ENCODE measurements at places on chromosomes 7 and 10.

DNA sequence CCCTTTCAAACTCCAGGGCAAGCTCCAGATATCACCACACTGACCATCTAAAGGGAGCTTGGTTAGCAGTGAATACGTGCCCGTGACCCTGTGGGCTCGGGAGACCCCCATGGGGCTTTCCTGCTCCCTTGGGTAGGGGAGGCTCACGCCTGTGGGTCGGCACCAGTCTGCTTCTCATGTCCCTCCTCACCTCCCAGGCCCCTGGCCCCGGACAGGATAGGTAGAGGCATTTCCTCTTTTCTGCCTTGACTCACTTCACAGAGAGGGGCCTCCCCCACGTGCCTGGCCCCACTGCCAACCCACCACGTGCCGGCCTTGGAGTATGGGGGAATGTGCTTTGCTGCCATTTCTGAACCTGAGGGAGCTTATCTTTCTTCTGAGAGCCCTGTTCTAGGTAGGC is 131.3 kb upstream of the FAM20C start:
- DNase-seq, result no peak

- DNase-seq, result no peak
Observed at GRCh38 chr7:157475095-157475494, 138.3 kb downstream of the DNAJB6 start.

DNA sequence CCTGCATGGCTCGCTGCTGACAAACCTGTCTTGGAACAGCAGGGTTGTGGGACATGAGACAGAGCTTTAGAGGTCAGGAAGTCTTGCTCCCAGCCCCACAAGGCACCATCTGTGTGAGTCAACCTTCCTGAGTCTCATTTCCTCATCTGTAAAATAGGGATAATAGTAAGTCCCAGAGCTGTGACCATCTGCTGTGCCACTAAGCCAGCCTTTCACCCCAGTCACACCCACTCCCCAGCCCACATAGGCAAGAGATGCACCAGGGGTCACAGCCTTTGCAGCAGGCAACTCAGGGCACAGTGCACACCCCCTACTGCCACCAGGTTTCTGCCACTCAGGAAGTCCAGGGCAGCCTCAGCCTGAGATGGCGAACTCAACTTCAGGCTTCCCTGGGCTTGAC is 29.4 kb upstream of the CDH23 start:
- DNase-seq, result no peak

DNA sequence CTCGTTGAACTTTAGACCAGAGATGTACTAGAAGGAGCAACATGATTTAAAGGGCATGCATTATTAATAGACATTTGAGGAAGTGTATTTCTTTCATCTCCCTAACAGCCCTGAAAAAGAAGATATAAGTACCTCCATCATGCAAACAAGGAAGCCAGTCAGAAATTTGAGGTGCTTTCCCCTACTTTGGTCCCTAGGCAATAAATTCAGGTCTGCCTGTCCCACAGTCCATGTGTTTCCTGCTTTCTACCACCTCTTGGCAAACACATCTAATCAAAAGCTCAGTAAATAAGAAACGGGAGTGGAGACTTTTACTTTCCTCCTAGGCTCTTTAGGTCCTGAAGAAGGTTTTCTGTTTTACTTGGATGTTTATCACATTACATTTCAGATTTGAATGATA is 5.2 kb upstream of the SEMA3C start:
- DNase-seq, result no peak

GRCh38 chr10:25465582-25466372 is 291.0 kb downstream of the GPR158 start:
- no peak for DNase-seq

DNA sequence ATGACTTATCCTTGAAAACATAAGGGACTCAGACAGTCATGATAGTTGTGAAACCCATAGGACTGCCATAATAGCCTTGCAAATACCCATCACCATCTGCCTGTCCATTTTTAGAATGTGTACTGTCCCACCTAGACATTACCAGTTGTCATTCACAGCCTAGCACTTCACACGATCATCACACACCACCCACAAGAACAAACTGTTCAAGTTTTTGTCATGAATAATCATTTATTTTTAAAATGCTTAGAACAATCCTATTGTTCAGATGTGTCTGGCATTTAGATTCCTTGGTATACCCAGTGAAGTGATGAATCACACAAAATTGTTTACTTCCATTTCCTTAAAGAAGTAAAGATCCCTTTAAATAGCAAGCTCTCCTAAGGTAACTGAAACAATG is 46.6 kb downstream of the CCDC3 start:
- DNase-seq, result no peak

DNA sequence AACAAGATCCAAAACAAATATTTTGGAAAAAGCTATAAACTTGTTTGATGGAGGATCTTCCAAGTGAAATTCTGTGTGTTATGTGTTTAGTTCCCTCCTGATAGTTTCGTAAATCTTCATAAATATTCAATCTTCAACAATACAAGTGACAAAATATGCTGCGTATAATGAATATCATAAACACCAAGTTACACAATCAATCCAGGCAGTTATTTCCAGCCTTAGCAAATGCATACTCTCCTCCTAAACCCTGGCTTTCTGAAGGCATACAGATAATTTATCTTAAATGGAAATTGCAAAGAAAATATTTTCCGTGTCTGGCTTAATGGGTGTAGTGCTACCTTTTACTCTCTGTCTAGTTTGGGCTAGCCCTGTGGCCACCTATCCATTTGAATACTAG is 864.9 kb upstream of the ZWINT start:
- no peak for DNase-seq

DNA sequence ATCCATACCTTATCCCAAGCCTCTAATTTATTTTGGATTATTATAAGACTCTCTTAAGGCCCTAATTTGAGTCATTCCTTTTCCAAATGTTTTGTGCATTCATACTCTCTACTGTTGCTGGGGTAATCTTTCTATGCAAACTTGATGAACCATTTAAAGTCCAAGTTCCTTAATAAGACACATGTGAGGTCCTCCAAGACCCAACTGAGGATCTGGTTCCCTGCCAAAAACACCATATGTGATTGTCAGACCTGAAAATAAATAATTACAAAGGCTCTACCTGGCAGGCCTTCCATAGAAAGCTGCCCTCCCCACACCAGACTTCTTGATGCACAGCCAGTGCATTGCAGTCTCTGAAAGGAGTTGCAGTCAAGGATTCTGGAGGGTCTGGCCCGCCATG is 257.9 kb upstream of the AKR1E2 start:
- no peak for DNase-seq

GRCh38 chr10:60564475-60564874 is 174.8 kb upstream of the ANK3 start:
- no peak for DNase-seq

DNA sequence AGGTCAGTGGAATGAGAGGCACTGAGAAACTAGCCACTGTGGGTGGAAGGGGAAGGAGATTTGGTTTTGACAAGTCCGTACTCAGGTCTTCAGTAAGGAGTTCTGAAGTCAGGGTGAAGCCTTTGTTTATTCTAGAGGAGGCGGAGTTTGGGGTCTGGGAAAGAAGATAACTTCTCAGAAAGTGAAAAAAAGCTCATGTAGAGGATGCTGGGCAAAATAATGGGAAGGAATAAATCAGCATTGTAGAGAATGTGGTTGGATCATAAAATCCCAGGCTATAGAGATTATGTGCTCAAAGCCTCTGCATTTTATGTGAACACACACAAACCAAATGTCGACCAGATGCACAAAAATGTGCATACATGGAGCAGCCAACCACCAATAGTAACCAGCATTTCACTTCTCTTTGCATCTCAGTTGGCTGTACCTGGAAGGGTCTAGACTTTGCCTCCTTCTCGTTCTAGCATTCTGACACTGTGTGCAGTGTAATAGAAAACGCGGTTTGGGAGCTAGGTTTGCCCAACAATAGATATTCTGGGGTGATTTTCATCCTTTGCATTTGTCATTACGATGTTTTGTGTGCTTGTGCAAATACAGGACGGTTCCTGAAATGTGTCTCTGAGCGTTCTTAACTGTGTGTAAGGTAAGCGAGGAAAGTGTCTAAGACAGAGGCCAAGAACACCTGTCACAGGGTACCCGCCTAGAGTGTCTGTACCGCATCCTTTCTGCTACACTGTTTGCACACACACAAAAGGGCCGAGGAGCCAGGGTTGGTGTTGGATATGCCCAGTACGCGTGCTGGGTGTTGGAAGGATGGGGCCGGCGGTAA is 603 bp upstream of the HECW1 start:
- no peak for DNase-seq

DNA sequence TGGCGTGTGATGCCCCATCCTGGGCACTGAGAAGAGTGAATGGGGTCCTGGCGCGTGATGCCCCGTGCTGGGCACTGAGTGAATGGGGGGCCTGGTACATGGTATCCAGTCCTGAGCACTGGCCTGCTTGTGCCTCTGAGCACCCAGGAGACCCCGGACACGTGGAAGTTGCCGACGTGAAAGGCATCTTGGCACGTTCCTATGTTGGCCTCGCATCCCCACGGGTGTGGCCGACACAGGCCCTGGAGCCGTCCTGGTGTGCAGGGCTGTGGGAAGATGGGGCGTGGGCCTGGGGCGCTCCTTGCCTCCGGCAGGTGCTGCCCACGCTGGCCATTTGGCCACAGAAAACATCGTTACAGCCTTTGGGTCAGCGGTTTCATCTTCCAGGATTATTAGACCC is 35.5 kb downstream of the CFAP46 start:
- peak; percentile 11 for DNase-seq

- DNase-seq, result peak; percentile 39
Observed at GRCh38 chr7:69374044-69374425, 224.2 kb upstream of the AUTS2 start.

DNA sequence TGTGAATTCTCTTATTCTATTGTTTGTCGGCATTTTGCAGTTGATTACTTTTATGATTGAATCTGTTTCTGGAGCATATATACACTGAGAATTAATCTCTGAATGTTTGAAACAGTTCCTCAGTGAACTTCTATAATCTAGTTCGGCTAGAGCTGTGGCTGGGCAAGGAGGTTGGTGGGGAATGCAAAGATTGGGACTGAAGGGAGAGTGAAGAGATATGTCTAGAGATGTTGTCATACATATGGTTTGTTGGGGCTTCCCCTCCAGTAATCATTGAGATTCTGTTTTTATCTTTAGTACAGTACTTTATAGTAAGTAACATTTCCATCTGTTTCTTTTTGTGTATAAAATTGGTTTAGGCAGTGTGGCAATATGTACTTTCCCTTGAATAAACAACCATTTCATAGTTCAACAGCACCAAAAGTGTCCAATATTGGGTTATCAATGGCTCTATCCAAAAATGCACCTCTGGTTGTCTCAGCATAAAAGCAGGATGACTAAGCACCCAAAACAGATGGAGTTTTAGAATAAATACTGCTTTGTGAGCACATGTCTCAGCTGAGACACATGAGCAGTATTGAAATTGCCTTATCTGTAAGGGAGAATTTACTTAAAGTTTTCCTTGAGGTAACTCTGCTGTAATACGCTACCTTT is 36.7 kb downstream of the WAC start:
- DNase-seq, result no peak

DNA sequence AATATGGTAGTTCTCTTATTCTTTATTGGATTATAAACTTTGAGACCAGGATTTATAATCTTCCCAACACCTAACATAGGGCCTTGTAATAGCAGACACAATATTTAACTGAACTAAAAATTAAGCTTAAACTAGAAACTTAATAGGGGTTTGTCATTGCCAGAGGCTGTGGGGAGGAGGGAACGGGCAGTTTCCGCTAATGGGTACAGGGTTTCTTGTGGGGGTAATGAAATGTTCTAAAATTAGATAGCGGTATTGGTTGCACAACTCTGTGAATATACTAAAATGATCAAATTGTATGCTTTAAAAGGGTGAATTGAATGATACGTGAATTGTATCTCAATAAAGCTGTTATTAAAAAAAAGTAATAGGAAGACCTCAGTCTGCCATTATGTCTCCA is 45.4 kb downstream of the NT5C2 start:
- DNase-seq, result no peak

- DNase-seq, result no peak
Observed at GRCh38 chr7:50695026-50695425, 87.7 kb downstream of the GRB10 start.

- no peak for DNase-seq
Observed at GRCh38 chr10:3277566-3277965, 105.0 kb upstream of the PITRM1 start.

DNA sequence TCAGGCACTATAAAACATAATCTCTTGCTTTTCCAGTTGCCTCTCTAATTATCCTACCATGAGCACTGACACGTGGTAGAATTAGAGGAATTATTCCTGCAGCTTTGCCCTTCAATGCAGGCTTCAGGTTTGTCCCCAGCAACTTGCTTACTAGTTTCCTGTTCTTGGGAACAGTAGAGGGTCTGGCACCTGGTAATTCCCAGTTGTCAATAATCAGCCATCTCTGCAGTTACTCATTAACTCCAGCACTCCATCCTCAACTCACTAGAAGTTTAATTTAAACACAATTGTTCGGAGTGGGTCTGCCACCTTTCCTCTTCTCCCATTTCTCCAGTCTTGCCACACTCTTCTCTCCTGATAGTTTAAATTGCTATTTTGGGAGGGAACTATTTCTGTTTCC is 324.3 kb upstream of the KIAA1217 start:
- no peak for DNase-seq

DNA sequence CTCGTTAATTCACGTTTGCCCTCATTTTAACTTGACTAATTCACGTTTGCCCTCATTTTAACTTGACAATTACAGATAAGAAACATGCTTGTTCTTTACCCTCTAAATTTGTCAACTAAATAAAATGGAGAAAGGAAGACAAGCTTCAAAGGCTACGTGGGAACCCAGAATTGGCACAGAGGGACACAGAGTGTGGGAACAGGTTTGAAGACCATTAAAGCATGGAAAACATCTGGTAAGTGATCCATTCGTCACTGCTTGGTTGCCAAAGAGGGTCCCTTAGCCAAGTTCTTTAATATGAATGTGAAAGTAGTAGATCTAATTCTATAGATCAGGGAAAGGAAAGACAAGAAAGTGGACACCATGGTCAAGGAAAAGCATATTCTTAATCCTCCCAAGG is 57.2 kb downstream of the ITIH5 start:
- peak; percentile 53 for DNase-seq

GRCh38 chr7:29106669-29106988 is 39.7 kb downstream of the CPVL start:
- DNase-seq, result no peak

DNA sequence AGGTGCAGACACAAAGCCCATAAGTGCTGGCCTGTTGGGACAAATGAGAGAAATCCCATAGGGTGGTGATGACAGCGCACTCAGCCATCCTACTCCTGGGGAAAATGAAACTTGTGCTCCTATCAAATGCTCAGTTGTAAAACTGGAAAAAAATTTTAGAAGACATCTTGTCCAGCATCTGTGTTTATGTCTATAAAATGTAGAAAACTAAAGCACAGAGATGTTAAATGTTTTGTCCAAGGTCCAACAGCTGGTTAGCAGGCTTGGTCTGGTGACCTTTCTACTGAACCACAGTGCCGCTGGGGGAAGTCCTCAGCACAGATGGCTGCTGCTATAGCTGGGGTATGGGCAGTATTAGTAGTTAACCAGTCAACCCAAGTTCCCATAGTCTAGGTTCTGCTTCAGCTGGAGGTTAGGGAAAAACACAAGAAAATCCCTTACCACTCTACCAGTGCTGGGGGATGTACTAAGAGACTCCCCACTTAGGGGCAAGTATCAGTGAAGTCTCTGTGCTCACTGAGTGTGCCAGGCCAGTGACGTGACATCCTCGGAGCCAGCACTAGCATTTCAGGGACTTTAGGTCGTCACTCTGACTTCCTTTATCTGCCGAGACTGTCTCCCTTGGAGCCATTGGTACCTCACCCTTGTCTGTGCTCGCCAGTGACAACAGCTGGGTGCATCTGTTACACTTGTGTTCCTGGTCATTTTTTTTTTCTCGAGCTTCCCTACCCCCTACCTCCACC is 1.9 kb downstream of the TSPAN33 start:
- no peak for DNase-seq
